Thyroid gland (tissue), 4 donors: ENCODE measurements at places on chromosomes 7 and 10. TPM values are rescaled to one million over a fixed set of nuclear protein-coding genes. Genes with fewer than 3 reads are reported as not detected.

LIPN gene
- total RNA-seq = not detected

NANOS1 gene
- 25.0 TPM for total RNA-seq

OGDHL gene
- total RNA-seq = 24.3 TPM

DNA sequence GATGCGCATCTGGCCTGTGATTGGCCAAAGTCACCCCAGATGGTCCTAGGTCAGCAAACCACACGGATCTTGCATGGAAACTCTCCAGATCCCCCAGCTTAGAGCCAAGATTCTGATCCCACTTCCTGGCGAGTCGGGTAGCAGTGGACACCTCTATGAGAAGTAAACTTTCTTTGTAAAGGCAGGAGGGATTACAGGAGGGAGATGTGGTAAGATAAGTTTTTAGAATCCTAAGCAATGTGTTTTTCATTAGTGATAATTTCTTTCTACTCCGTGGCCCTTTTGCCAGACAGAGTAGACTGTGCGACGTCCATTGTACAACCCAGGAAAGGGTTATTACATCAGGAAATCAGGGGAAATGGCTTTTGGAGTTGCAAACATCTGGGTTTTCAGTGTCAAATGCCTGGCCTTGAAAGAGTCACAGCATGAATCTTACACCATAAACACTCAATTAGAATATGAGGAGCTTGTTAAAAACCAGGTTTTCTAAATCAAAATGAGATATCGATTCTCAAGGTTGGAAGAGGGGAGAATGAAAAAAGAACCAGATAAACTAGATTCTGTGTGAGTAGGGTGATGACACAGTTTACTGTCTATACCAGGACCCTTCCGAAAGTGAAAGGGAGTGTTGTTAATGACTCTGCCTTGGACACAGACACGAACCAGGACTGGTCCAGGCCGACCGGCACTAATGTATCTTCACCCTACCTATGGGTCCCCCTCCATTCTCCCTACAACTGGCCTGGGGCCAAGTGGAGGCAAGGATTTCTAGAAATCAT lies 61.9 kb upstream of the WAC start:
- no peaks in the 10 kb centered on the region for H3K27me3 ChIP-seq
- H3K4me3 ChIP-seq = no peak overlapping the region
- H3K27ac ChIP-seq = no peak overlapping the region
- H3K4me1 ChIP-seq = no peaks in the 10 kb centered on the region
- no peaks in the 10 kb centered on the region for H3K36me3 ChIP-seq

LIPM gene
- total RNA-seq = not detected

DNA sequence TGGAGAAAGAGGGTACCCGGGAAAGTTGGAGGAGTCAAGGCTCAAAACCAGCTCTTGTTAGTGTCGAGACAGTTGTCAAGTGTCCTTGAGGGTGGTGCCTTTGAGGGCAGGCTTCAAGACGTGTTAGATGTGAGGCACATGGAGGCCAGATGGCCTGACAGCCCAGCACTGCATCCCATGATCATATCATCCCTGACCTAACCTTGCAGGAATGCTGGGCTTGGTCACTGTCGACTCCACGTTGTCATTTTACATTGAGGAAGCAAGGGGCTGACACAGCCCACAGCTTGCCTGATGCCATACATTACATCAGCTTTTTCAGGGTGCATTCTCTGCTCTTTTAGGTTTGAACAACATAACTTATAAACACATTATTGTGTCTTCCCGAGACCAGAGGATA lies 114.1 kb downstream of the ABCA13 start:
- no peak overlapping the region for H3K4me3 ChIP-seq
- no peaks in the 10 kb centered on the region for H3K27me3 ChIP-seq
- no peaks in the 10 kb centered on the region for H3K4me1 ChIP-seq
- no peak overlapping the region for H3K27ac ChIP-seq

GRCh38 chr7:99499371-99499720 lies 735 bp downstream of the ZNF394 start:
- H3K27ac ChIP-seq = peak overlapping the region; percentile 89
- H3K4me1 ChIP-seq = peaks cover 18% of the 10 kb centered on the region
- H3K4me3 ChIP-seq = peak overlapping the region; percentile 92
- H3K36me3 ChIP-seq = peaks cover 18% of the 10 kb centered on the region

DNA sequence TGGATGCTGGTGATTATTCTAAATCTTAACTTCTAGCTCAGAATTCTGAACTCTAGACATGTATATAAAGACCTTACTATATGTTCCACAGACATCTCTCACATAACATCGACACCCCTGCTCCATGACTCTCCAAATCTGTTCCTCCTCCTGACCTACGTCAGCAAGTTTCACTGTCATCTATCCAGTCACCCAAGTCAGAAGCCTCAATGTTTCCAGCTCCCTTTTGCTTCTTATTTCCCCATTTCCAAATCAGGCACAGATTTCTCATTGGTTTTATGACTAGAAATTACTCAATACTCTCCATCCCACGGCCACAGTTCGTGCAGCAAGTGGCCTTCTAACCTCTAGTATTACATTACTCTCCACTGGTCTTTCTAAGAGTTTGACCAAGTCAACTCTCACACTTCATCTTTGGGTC lies 28.5 kb downstream of the EPC1 start:
- no peak overlapping the region for H3K4me3 ChIP-seq
- no peak overlapping the region for H3K27ac ChIP-seq
- DNase-seq = no peak
- H3K27me3 ChIP-seq = no peaks in the 10 kb centered on the region

NRAP gene
- total RNA-seq = not detected

DNA sequence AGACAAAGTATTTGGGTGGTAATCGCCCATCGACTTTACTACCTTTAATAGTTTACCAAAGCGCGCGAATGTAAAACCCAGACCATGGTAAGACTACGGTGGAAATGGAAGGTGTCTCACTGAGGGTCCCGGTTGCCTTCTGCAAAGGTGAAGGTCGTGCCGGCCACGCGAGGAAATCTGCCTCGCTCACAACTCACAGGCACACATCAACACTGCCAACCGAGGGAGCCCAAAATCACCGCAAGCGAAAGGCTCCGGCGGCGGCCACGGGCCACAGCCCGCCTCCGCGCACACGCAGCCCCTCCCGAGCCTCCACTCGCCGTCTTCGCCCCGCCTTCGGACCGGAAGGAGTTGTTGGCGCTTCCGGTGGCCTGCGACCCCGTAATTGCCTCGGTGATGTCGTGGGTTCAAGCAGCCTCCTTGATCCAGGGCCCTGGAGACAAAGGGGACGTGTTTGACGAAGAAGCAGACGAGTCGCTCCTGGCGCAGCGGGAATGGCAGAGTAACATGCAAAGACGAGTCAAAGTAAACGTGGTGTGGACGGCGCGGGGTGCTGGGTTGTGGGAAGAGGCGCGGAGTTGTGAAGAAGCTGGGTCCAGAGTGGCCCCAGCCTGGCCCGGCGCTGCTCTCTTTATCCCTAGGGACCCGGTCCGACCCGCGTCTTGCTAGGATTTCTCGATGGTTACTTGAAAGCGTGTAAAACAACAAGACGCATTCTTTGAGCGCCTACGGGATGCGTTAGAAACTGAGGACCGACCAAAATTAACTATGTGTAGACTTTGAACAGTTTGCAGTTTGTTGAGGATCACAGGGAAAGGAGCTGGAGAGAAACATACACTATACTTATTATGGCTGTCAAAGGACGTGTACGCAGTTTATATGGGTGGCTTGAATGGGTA lies at the start of gene YAE1:
Gene YAE1 (plus strand): TSS at position 382 of the 899 bp plus-strand sequence. CDS start 15 bp downstream, at position 397.
- H3K27me3 ChIP-seq = no peaks in the 10 kb centered on the region
- peak; percentile 74 for DNase-seq
- peak within 1 kb of the TSS; percentile 23 for H3K4me3 ChIP-seq

DNA sequence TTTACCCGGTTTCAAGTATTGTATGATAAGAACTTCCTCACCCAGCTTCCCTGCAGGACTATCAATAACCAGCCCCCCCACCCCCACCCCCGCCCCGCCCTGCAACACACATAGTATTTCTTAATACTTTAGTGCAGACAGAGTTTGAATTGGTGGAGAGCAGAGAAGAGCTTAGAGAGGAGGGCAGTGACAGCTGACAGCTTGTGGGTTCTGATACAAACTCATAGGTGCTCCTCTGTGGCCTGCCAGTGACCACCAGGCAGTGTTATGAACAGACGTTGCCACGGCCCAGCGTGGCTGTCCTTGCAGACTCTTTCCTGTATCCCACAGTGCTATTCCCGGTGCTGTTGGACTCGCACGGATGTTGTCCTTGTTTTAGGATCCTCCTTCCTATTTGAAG lies 186.9 kb upstream of the ADO start:
- H3K4me3 ChIP-seq = no peak overlapping the region
- H3K27me3 ChIP-seq = no peaks in the 10 kb centered on the region
- no peak for DNase-seq

EIF4EBP2 gene
- 55.6 TPM for total RNA-seq

CFAP58 gene
- 1.2 TPM for total RNA-seq

DNA sequence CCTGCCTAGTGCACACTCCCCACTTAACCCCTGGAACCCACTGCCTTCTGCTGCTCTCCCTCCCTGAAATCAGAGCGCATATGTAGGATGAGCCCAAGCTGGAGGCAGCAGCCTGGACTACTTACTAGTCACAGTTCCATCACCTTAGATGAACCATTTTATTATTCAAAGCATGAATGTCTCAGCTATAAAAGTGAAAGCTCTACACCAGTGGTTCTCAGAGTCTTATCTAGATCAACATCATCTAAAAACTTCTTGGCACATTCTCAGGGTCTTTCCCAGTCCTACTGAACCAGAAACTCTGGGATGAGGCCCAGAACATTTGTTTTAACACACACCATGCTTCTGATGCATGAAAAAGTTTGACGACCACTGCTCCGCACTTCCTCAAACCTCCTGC lies 100.3 kb upstream of the ANK3 start:
- H3K4me1 ChIP-seq = peaks cover 14% of the 10 kb centered on the region
- peak overlapping the region; percentile 56 for H3K27ac ChIP-seq
- H3K27me3 ChIP-seq = no peaks in the 10 kb centered on the region
- H3K36me3 ChIP-seq = no peaks in the 10 kb centered on the region

LRRC18 gene
- not detected for total RNA-seq

ORC5 gene
- 27.3 TPM for total RNA-seq

DNA sequence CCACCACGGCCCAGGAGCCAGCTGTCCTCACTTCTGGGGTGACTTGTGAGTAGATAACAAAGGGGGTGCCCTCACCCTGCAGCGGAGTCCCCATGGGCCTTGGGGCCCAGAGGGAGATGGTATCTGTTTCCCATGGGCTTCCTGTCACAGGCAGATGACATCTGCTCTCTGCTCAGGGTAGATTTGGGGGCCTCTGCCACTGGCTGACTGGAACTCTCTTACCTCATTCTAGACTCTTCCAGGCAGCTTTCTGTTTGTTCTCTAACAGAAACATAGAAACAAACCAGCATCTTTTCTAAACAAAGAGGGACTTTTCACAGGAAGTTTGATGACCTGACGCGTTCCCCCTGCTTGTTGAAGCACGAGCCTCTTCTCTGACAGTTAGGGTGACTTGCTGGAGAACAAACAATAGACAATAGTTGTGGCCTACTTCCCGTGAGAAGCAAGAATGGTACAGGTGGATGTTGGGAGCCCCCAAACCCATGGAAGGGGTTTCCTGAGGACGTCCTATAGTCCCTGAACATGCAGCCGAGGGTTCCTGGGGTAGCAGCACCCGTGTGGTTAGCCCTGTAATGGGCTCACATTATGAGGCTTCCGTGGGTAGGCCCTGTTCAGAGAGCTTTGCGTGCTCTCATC lies 61.6 kb downstream of the GRK5 start:
- H3K4me1 ChIP-seq = peaks cover 36% of the 10 kb centered on the region
- H3K36me3 ChIP-seq = no peaks in the 10 kb centered on the region
- peak overlapping the region; percentile 86 for H3K27ac ChIP-seq
- no peaks in the 10 kb centered on the region for H3K27me3 ChIP-seq
- H3K4me3 ChIP-seq = no peak overlapping the region

DNA sequence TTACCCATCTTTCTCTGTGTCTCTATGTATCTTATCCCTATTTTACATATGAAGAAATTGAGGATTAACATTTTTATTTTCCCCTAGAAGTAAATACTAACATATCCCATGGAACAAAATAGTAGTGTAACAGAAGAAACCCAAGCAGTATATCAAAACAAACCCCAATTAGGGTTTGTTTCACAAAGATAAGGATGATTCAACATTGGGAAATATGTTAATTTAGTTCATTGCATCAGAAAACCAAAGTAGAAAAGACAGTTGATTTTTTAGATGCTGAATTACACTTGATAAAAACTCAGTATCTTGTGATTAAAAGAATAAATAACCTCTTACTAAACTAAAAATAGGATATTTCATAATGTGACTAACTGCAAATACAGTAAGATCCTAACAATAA lies 87.8 kb downstream of the GLCCI1 start:
- no peak overlapping the region for H3K27ac ChIP-seq
- H3K27me3 ChIP-seq = no peaks in the 10 kb centered on the region
- no peaks in the 10 kb centered on the region for H3K4me1 ChIP-seq
- H3K4me3 ChIP-seq = no peak overlapping the region

- no peak overlapping the region for H3K27ac ChIP-seq
- no peaks in the 10 kb centered on the region for H3K36me3 ChIP-seq
- no peaks in the 10 kb centered on the region for H3K27me3 ChIP-seq
- H3K4me1 ChIP-seq = no peaks in the 10 kb centered on the region
- no peak overlapping the region for H3K4me3 ChIP-seq
- no peak for DNase-seq
These were observed 71.5 kb upstream of the ADO start for GRCh38 chr10:62732841-62733653.

VWA2 gene
- 0.13 TPM for total RNA-seq

- H3K27me3 ChIP-seq = no peaks in the 10 kb centered on the region
- no peaks in the 10 kb centered on the region for H3K36me3 ChIP-seq
- H3K4me3 ChIP-seq = no peak overlapping the region
- DNase-seq = no peak
- no peak overlapping the region for H3K27ac ChIP-seq
These were observed 162.3 kb downstream of the CAMK1D start for GRCh38 chr10:12511651-12512050.
